ENCODE measurements at places on chromosomes 13 and 19.

GRCh38 chr19:42360787-42361544 is 29.1 kb downstream of the CNFN start:
- DNase-seq: peak; percentile 2

GRCh38 chr19:40465025-40465556 is 454 bp downstream of the BLVRB start:
- no peak for DNase-seq

- DNase-seq: no peak
These were observed 27.5 kb upstream of the TEX29 start for GRCh38 chr13:111292710-111293485.

GRCh38 chr13:50461189-50461588 is 382.3 kb downstream of the DLEU7 start:
- DNase-seq: no peak

GRCh38 chr19:41205995-41206394 is 13.0 kb downstream of the CYP2S1 start:
- DNase-seq: no peak

GRCh38 chr13:75468098-75468497 is 13.9 kb downstream of the TBC1D4 start:
- DNase-seq: no peak

DNA sequence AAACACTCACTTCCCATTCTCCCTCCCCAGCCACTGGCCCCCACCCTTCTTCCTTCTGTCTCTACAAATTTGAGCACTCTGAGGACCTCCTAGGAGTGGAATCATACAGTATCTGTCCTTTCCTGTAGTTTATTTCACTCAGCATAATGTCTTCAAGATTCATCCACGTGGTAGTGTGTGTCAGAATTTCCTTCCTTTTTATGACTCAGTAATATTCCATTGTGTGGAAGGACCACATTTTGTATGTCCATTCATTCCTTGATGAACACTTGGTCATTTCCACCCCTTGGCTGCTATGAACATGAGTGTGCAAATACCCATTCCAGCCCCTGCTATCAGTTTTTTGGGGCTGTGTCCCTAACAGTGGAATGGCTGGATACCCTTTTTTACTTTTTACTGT is 9.8 kb downstream of the KLF2 start:
- no peak for DNase-seq

- peak; percentile 26 for DNase-seq
These were observed 143.5 kb downstream of the DCT start for GRCh38 chr13:94335761-94336526.

DNA sequence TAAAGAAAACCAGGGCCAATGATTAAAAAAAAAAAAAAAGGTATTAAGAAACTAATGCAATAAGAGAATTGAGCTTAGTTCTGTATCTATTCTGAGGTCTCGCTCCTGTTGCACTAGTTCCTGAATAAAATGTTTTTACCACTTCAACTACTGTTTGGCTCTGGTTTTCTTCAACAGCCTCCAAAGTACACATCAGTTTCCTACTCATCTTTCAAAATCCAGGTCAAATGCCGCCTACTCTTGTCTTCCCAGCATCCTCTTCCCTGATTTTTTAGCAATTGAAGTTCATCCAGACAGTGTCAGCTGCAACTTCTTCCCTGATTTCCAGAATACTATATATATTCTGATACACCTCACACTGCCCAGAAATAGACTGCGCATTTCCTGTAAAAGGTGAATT is 1.4 kb upstream of the RCBTB1 start:
- DNase-seq: no peak

DNA sequence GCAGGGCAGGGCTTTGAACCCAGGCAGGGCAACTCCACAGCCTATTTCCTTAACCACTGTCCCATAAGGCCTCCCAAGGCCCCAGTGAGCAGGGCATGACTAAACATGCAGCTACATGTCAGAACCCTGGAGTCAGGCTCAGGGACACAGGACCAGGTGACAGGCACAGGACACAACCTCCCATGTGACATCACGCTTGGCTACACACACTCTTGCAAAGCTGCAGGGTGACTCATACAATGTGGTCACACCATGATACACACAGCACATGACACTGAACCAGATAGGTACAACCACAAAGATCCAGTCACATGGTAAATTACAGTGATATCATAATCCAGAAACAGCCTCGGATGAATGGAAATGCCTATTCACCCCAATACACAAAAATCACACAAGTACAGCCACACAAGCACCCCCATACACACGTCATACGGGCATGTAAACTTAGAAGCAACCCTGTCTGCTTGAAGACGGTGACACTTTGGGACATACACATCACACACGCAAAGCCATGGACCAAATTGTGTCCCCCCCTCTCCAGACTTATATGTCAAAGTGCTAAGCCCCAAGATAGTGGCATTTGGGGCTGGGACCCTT is 14.5 kb downstream of the KLK4 start:
- DNase-seq: no peak

GRCh38 chr13:49367640-49368422 is 76.0 kb downstream of the CAB39L start:
- DNase-seq: no peak

DNA sequence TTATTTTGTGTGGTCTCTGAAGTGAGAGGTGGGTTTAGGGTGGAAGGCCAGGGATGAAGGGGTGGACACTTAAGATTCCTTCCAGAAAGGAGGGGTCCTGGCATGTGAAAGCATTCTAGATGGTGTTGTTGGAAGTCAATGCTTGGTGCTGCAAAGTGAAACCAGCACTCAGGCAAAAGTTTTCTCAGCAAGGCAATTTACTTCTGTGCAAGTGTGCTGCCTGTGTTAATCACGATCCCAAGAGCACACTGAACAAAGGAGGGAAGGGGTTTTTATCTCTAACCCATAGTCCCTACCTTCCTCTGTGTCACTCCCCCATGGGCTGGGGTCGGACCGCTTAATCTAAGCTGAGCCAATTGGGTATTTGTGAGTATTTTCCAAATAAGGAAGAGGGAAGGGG is 1.3 kb downstream of the ZNF134 start:
- DNase-seq: no peak

DNA sequence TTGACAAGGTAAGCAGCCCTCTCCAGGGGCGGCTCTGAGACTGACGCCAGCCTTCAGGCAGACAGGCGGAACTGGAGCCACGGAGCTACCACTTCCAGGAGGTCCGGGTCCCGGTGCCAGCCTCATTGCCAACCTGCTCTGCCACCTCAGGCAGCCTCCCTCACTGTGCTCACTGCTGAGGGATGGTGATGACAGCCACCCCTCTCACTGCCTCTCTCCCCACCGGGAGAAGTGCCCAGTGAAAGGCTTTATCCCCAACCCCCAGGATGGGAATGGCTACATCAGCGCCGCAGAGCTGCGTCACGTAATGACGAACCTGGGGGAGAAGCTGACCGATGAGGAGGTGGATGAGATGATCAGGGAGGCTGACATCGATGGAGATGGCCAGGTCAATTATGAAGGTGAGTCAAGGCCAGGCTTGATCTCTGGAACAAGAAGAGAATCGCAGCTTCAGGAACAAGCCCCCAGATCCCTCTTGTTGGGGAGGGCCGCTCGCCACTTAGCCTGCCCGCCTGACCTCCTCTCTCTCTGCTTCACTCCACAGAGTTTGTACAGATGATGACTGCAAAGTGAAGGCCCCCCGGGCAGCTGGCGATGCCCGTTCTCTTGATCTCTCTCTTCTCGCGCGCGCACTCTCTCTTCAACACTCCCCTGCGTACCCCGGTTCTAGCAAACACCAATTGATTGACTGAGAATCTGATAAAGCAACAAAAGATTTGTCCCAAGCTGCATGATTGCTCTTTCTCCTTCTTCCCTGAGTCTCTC is 7.6 kb downstream of the CALM3 start:
- DNase-seq: no peak

- no peak for DNase-seq
These were observed 526 bp downstream of the NFIX start for GRCh38 chr19:12995596-12996405.

GRCh38 chr19:53809518-53810186 is 14.5 kb downstream of the NLRP12 start:
- no peak for DNase-seq

DNA sequence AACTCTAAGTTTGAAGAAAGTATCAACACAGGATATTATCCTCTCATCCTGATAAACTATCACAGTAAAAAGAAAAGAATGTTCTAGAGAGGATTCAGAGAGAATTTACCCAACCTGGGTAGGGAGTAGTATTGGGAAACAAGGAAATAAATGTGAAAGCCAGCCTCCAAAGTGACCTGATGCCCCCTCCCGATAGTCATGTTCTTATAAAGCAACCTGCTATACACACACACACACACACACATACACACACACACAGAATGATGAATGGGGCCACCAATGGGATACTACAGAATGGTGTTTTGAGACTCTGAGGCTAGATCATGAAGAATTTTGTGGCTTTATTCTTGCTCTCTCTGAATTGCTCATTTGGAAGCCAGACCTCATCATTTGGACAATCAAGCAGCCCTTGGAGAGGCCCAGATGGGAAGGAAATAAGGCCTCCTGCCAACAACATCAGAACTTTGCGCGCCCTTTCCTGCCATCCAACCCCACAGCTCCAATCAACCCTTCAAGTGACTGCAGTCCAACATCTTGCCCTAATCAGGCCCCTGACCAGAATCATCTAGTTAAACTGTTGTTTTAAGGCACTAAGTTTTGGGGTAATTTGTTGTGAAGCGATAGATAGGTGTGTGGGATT is 807.9 kb upstream of the ARGLU1 start:
- no peak for DNase-seq

- DNase-seq: no peak
These were observed 3.6 kb downstream of the ZIK1 start for GRCh38 chr19:57587529-57587928.

DNA sequence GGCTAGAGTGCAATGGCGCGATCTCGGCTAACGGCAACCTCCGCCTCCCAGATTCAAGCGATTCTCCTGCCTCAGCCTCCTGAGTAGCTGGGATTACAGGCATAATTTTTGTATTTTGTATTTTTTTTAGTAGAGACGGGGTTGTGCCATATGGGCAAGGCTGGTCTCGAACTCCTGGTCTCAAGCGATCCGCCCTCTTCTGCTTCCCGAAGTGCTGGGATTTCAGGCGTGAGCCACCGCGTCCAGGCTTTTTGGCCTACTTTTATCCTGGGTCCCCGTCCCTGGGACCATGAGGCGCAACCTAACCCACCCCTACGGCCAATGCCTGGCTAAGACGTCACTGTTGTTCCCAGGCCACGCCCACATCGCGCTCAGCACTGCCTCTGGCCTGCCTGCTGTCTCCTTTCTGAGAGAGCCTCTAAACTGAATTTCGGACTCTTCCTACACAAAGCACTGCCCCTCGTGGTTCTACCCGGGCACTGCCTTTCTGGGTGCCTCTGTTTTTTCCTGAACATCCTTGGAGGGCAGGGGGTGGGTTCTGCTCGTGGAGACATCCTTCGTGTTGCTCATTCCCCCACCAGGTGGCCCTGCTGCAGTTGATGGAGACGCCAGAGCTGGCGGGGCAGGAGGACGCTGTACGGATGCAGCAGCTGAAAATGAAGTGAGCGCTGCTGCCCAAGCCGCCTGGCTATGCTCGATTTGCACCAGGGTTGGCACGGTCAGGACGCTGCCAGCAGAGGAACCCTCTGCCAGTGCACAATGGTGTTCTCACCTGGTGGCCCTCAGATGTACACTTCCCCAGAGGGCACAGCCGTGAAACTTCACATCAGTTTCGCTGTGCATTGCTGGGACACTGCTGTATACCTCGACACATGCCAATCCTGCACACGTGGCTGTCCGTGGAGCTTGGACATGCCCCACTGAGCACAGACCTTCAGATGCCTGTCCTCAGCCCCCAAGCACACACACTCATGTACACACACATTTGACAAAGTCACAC is 2.0 kb downstream of the REX1BD start:
- peak; percentile 97 for DNase-seq

- no peak for DNase-seq
These were observed 564 bp downstream of the HS6ST3 start for GRCh38 chr13:96090240-96091101.

- no peak for DNase-seq
These were observed 705 bp downstream of the STXBP2 start for GRCh38 chr19:7637374-7638256.

GRCh38 chr13:52850072-52850395 is 1.6 kb upstream of the PCDH8 start:
- no peak for DNase-seq

GRCh38 chr13:49450105-49450819 is 6.2 kb downstream of the SETDB2 start:
- no peak for DNase-seq

DNA sequence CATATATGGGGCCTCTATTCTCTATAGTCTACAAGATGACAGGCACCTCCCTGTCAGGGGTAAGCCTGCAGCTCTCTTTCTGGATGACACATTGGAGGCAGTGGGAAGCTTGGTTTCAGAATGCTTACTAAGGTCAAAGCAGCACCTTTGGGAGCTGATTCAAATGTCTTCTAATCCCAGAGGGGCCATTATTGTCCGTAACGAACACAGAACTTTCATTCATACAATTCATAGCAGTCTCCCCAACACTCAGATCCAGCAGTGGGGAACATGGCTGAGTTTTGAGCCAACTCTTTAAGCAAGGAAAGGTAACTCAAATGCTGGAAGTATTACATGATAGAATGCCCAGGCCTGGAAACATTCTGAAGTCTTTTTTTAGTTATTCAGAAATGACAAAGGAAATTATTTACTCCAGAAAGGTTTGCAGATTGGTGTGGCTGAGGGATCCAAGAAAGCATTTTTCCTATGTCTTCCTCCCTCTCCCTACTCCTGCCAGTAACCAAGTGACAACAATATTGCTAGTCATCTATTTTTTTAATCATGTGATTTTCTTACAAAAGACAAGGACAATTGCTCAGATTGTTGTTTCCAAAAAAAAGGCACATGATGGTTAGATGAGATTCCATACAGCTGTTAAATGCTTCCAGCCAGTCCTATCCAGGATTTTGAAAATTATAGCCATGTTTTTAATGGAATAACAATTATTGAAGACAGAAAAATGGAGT is 118.7 kb downstream of the FOXO1 start:
- DNase-seq: no peak

GRCh38 chr19:39927524-39928356 is 6.7 kb downstream of the FCGBP start:
- DNase-seq: no peak
